Neural crest cell (in vitro differentiated cells): ENCODE measurements at places on chromosomes 6 and 20.

DNA sequence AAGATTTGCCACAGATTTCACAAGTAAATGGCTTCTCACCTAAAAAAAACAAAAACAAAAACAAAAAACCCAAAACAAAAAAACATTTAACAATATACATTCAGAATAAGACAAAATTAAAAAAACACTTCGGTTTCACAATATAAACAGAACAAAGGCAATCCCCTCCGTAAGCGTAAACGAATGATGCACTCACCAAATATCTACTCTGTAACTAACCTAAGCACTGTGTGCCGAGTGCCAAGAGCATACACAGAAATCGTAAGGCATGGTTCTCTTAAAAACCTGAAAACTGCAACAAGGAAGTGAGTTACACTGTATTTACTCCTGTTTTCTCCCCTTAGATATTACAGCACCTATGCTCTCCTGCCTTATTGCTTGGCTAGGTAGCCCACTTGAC, 12.1 kb upstream of the MICAL1 start:
- DNase-seq = no peak

DNA sequence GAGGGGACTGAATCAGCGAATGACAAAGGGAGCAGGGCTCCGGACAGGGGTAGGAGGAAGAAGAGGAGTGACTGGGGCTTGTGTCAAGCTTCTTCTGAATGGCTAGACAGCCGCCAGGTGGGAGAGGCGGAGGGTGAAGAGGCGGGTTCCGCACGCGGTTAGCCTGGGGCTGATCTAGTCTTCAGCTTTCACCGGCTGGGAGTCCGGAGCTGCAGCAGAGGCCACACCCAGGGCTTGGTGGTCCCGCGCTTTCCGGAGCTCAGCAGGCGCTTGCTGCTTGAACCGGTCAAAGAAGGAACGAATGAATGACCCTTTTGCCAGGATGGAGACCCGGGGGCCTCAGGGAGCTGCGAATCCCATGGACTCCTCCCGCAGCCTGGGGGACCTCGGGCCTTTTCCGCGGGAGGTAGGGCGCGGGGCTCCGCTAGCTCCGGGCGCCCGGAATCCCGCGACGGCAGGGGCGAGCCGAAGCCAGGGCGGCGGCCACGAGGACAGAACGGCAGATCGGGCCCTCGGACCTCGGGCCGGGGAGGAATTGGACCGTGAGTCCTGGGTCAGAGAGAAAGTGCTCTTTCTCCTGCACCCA, at the start of gene C6orf141:
Gene C6orf141 (plus strand): TSS at position 177 of the 586 bp plus-strand sequence. CDS start 125 bp downstream, at position 302.
- peak; percentile 30 for DNase-seq

DNA sequence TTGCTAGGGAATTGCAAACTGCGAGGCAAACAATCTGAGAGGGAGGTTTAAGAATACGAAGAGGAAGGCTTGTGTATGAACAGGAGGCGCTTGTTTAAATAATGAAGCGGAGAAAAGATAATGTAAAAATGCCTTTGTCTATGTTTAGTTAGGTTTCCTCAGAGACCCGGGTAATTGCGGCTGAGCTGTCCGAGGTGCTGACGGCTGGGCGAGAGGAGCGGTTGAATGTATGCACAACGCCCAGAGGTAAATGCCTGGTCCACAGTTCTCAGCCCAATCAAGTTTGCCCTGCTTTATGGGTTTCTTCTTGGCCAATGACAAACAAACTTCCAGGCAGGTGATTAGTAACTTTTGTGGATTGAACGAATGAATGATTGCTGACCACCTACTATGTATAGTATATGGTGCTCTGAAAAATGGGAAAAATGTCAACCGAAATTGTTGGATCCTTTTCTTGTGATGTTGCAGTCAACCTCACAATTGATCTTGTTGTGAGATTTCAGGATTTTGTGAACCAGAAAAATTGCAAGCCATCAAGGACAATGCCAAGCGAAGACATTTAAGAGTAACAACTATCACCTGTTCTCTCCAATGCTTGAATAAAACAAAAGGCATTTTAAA, 38.3 kb upstream of the SLC32A1 start:
- peak; percentile 70 for DNase-seq

DNA sequence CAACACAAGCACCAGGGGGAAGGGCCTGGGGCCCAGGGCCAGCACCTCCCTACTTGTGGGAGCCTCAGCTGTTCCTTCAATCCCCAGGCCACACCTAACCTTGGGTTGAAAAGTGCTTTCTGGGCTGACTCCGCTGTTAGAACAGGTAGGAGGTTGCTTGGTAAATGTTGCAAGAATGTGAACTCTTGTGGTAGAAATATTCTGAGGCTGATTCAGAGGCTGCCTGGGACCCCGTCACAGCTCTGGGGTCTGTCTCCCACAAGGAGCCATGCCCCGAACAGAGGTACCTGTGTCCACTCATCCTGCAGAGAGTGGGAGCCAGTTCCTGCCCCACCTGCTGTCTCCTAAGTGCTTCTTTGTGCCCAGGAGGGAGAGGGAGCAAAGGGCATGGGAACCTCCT, 14.4 kb upstream of the MAS1L start:
- no peak for DNase-seq

- DNase-seq = no peak
Measured at GRCh38 chr6:169648092-169648491, 53.7 kb downstream of the WDR27 start.

- no peak for DNase-seq
Measured at GRCh38 chr20:63657260-63657936, 714 bp upstream of the RTEL1 start.

DNA sequence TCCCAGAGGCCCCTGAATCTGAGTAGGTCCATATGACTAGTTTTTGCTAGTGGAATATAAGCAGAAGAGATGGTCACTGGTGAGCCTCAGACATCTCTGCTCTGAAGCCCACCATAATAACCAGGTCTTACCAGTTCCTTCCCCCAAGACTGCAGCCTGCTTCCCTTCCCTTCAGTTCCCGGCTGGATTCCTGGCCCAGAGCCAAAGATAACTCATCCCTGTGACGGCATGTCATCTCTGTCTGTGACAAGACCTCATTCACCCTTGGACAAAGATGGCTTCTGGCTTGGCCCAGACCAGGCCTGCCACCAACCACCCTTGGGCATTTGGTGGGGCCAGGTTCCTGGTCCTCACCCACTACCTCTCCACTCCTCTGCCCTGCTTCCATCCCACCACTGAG, 145.5 kb upstream of the TOP1 start:
- DNase-seq = no peak

GRCh38 chr6:143581835-143582480, 70.4 kb upstream of the FUCA2 start:
- no peak for DNase-seq

GRCh38 chr6:87824958-87825491, 123.0 kb upstream of the AKIRIN2 start:
- no peak for DNase-seq

DNA sequence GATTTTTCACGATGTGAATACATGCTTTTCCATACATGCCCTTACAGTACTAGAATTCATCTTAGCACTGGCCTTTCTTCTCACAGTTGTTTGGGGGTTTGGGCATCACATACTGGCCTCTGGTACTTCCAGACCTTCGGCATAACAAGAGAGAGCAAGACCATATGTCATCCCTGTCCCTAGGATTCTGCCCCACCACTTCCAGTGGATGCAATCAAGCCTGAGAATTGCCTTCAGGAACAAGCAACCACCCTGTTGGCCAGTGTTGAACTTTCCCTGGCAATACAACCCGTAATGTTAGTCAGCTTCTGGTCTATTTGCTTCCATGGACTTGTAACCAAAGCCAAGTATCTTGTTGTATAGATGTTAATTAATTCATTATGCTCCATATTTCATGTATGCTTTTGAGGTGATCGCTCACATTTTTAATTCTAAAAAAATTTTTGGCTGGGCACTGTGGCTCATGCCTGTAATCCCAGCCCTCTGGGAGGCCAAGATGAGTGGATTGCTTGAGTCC, 15.4 kb upstream of the SLPI start:
- no peak for DNase-seq

- no peak for DNase-seq
Measured at GRCh38 chr20:18988701-18989100, 175.1 kb downstream of the SCP2D1 start.

- no peak for DNase-seq
Measured at GRCh38 chr6:31405996-31406395, 2.6 kb downstream of the MICA start.

- no peak for DNase-seq
Measured at GRCh38 chr20:55283889-55284288, 721.4 kb downstream of the CBLN4 start.

DNA sequence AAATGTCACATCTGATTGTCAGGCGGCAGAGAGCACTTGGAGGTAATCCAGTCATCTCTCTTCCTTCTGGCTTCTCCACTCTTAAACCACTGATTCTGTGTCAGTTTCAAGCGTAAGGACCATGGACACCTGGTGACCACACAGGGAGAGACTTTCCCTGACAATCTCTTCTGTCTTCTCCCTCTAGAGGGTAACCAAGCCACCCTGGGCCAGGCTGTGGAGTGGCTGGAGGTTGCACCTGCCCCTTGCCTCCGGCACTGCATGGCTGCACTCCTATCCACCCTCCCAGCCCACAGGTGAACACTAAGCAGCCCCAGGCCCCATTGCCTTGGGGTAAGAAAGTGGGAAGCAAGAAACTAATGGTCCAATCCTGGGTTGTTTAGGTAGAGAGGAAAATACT, 78.7 kb downstream of the BFSP1 start:
- no peak for DNase-seq

DNA sequence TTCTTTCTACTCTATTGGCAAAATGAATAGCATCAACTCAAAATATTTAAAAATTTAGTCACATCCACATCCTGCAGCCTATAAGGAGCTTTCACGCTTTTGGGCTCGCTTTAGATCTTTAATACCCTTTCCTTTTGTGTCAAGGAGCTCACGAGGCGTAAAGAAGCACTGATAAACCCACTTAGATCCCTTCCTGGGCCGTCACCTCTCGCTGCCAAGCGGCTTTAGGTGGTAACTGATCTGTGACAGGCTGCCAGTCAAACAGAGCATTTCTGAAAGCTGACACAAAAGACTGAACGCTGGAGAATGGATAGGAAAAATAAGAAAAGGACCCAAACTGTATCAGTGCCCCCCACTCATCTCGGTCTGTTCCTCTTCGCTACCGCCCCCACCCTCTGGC, 385.7 kb upstream of the MMS22L start:
- DNase-seq = peak; percentile 18

DNA sequence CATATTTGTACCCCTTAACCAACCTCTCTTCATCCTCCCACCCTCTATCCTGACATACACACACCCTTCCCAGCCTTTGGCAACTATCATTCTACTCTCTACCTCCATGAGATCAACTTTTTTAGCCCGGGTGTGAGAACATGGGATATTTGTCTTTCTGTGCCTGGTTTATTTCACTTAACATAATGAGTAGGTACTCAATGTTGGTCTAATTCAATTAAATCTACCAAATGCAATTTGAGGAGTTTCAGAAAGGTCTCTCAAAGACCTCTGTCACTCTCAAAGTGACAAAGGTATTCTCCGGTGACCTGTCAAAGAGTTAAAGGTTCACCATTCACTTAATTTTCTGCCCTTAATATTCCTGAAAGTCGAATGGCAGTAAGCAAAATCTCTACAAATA, 87.7 kb downstream of the ME1 start:
- DNase-seq = no peak

DNA sequence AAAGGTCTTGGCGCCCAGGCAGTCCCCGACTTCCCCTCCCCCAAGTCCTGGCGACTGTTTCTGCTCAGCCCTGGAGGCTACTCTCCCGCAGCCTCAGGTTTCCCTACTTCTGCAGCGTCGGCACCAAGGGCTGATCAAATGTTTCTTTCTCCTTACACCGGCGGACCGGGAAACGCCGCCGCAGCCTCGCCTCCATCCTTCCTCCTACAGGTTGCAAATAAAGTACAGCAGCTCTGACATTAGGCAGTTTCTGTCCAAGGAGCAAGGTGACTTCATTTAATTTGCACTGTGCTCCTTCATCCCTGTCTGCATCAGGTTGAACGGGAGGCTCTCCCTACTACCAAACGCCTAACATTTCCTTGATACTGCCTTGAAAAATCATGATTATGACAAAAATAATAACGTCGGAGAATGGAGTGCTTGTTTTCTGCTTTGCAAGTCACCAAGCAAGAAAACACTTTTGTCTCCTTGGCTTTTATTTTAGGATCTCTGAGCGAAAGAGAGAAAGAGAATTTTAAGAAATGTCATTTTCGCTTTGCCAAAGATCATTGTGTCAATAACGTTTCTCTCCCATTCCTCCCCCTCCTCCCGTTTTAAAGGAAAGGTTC, 1.0 kb downstream of the CLIC5 start:
- peak; percentile 1 for DNase-seq
